ENCODE measurements at places on chromosomes 13 and 19.

DNA sequence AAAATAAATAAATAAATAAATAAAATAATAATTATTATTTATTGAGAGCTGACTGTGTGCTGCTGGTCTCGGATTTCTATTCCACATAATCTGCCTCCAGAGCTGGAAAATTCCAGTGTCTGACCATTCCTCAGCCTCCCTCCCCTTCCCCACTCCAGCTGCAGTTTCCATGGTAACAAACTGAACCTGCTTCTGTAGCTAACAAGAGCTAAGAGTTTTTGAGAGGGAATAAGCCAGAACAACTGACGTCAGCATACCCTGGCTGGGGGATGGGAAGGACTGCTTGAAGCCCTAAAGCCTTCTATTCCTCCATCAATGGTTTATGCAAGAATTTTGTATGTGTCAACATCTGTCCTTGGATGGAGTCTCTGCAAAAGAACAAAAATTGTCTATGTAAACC lies 26.0 kb upstream of the PEG3 start:
- DNase-seq = no peak

- no peak for DNase-seq
These were observed 94.5 kb downstream of the TDRD3 start for GRCh38 chr13:60491531-60491930.

- DNase-seq = no peak
These were observed 435 bp upstream of the ZNF382 start for GRCh38 chr19:36604656-36605100.

GRCh38 chr13:31625115-31625514 lies 114.2 kb upstream of the RXFP2 start:
- DNase-seq = no peak

GRCh38 chr19:15837221-15837731 lies 21.8 kb upstream of the OR10H1 start:
- DNase-seq = no peak

DNA sequence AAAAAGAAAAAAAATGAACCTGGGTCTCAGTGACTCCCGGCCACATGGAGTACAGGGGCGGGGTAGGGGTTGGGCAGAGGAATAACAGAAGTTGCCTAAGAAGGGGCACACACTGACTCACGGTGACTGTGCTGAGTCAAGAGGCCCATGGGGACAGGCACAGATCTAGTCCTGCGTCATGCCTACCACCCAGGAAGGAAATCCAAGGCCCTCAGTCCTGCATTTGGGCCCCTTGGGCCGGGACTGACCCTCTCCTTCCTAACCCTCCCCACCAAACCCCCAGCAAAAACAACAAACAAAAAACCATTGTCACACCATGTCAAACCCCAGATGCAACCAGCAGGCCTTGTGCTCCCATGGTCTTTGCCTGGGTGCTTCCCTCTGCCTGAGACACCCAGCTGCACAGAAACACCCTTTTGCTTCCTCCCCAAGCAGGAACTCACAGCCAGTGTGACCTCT lies 9.6 kb upstream of the NOTCH3 start:
- DNase-seq = no peak

DNA sequence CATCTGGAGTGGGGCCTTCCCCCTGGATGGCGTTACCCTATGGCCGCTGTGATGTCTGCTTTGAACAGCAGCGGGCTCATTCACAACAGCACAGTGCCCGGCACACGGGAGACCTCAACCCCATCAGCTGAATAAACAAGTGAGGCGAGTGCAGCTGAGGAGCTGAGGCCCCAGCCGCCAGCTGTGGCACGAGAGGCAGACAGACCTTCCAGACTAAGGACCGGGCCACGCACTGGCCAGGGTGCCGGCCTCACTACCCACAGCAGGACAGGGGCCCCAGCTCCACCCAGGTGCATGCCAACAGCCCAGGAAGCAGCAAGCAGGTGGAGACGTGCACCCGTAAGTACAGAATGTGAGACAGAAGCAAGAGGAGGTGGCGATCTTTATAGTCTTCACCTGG lies 39.6 kb downstream of the STK24 start:
- no peak for DNase-seq
